Stimulated activated CD4-positive, alpha-beta T cell treated with anti-CD3 and anti-CD28 coated beads, Interleukin-4, amount 100 ng/mL, for 1 hour (primary cell): ENCODE measurements at places on chromosomes 7 and 10.

GRCh38 chr7:156192921-156193320 lies 380.7 kb upstream of the SHH start:
- DNase-seq, result no peak

DNA sequence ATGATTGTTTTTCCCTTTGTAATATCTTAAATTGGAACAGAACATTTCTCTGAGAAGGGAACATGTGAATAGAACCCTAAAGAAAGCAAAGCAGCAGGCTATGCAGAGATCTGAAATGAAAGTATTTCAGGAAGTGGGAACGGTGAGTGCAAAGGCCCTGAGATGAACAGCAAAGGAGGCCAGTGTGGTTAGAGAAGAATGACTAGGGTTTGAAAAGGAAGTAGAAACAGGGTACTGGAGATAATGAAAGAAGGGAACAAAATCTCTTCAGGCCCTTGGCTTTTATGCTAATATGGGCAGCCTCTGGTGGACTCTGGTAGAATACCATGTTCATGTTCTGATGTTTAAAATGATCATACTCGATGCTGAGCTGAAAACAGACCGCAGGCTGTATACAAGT lies 22.2 kb downstream of the ARHGAP21 start:
- no peak for DNase-seq

- DNase-seq, result no peak
Observed at GRCh38 chr10:69383558-69383957, 33.2 kb downstream of the TACR2 start.

DNA sequence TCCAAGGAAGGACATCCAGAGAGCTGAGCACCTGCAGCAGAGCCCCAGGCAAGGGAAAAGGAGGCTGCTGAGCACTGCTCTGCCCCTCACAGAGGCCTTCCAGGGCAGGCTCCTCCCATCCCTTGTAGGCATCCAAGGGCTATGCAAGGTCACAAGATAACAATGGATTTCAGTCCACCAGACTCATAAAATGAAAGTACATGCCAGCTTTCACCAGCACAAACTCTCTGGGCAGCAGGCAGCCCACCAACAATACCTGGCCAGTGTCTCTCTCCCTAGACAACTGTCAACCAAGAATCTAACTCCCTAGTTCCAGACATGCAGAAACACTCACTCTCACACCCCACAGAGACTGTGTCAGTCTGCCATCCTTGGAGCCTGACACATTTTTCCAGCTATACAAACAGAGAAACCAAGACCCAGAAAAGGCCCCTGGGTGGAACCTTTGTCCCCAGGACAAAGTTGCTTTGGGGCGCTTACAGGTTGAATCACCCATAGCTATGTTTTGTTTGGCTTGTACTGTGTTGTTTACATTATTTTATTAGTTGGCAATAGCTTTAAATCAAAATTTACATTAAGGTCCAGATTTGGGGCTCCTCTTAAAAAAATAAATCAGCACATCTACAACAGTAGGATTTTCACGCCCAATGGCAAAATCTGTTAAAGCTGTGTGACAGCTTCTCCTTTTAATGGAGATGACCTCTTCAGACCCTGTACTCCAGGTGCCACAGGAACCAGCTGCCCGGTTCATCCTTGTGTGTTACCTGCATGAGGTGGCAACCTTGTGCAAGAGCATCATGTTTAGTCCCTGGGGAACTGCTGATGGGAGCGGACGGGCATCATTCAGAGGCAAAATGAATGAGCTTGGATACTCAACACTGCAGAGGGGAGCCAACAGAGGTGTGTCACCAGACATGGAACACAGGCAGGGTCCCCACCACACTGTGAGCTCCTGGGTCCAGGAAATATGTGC lies 5.2 kb downstream of the GRID1 start:
- DNase-seq, result no peak

GRCh38 chr7:88203401-88203800 lies 16.4 kb downstream of the SRI start:
- no peak for DNase-seq

- no peak for DNase-seq
Observed at GRCh38 chr10:78349911-78350663, 316.4 kb downstream of the RPS24 start.

- no peak for DNase-seq
Observed at GRCh38 chr7:31083210-31083786, 31.2 kb downstream of the ADCYAP1R1 start.
